Stimulated activated CD4-positive, alpha-beta T cell treated with anti-CD3 and anti-CD28 coated beads, Interleukin-1b, Interleukin-23, amount 100 ng/mL, for 1 hour (primary cell): ENCODE measurements at places on chromosomes 1 and 21.
A peak's percentile ranks its signal among the peaks of the same experiment; 100 is the strongest.

- DNase-seq = no peak
Measured at GRCh38 chr1:214314178-214314843, 33.4 kb downstream of the SMYD2 start.

GRCh38 chr1:201841265-201841912, 12.4 kb downstream of the IPO9 start:
- no peak for DNase-seq

- no peak for DNase-seq
Measured at GRCh38 chr1:17314491-17314971, 6.5 kb downstream of the PADI4 start.

- DNase-seq = no peak
Measured at GRCh38 chr1:66413136-66413837, 120.7 kb upstream of the SGIP1 start.

DNA sequence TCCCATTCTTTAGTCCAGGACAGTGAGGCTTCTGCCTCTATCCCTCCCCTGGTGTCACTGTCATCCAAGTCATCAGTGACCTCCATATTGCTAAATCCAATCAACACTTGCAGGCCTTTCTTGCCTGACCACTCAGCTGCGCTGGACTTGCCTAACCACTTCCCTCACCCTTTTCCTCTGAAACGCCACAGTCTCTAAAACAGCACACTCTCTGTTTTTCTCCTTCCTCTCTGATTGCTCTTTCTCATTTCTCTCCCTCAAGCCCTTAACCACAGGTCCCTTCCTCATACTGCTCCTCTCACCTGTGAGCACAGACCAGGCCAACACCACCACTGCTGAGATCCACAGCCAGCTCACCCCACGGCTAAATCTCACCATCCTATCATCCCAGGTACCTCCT, 17.5 kb downstream of the TAL1 start:
- DNase-seq = no peak

DNA sequence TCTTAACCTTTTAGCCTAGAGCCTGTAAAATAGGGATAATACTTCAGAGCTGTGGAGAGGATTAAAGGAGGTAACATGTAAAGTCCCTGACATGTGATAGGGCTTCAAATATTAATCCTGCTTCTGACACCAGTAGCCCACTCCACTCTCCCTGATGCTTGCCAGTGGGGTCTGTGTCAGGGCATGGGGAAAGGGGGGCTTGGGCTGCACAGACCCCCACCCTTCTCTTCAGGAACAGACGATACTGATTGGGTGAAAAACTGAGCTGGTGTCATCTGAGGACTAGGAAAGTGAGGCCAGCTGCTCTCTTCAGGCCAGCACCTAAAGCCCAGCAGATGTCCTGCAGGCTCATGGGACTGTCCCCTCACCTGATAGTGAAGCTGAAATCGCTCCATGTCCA, 27.0 kb upstream of the MEF2D start:
- no peak for DNase-seq

DNA sequence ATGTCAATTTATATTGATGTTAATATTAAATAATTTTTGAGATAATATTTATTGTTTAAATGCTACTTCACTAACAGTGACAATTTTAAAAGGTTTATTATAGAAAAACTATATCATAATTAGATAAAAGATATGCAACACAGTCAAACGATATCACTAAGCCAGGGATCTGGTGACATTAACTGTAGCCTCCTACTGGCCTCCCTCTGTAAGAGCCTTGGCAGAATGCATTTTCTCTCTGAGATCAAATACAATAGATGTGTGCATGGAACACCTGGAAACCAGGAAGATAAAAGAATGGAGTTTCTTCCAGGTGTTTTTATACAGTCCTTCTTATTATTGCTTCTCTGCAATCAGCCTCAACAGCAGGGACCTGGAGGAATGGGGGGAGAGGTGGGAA, 1762.1 kb downstream of the BRINP3 start:
- DNase-seq = no peak

DNA sequence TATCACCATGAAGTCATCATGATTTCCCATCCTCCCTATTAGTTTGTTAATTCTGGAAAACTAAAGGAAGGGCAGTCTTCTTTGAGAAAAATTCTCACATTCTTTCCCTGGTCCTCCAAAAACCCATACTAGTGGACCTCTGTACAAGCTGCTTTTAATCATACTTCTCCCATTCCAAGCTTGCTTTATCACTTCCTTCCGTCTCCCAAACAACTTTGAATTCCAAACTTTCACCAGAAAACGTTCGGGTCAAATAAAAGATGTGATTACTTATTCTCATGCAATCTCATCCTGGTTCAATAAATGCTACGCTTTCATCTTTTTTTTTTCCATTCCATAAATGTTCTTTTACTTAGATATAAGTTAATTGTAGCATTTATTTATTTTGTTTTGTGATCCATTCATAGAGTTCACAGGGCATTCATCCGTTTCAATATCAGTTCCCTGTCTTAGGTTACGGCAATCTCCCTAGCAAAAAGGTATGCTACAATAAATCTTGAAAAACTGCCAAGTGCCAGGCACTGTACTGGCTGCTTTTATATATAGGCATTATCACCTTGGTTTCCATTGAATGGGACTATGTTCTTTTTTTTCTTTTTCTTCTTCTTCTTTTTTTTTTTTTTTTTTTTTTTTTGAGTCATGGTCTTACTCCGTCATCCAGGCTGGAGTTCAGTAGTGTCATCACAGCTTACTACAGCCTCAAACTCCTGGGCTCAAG, 100.2 kb upstream of the GREM2 start:
- no peak for DNase-seq

DNA sequence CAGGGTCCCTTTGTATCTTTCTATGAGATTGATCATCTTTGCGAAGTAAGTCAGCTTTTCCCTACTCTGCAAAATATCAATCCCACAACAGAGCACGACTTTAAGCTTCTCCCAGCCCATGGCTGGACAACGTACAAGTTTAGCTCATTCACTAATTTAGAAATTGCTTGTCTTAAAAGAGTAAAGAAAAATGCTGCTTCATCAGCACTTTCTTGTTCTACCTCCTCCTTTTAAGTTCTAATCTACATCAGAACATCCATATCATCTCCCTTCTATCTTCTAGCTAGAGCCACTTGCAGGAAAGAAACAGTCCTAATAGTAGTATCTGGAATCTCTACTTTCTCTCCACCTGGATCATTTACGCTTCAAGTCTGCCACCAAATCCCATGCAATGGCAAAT, 441.2 kb upstream of the ESRRG start:
- no peak for DNase-seq

DNA sequence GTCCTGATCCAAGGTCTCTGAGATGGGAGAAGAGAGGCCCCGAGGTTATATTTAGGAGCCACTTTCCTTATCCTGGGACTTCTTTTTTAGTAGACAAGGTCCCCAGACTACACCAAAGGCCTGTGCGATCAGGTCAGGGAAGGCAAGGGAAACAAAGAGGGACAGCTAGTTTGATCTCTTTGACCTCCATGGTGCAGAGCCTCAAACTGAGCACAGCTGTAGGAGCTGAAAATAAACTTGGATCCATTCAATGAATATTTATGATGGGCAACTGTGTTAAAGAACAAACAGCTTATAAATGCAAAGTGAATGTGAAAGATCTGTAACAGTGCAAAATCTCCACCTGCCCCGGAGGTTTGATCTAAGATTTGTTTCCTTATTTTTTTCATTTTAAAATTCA, 256.6 kb downstream of the DYRK1A start:
- DNase-seq = no peak

GRCh38 chr1:52645261-52645660, 12.3 kb downstream of the SHISAL2A start:
- DNase-seq = no peak

DNA sequence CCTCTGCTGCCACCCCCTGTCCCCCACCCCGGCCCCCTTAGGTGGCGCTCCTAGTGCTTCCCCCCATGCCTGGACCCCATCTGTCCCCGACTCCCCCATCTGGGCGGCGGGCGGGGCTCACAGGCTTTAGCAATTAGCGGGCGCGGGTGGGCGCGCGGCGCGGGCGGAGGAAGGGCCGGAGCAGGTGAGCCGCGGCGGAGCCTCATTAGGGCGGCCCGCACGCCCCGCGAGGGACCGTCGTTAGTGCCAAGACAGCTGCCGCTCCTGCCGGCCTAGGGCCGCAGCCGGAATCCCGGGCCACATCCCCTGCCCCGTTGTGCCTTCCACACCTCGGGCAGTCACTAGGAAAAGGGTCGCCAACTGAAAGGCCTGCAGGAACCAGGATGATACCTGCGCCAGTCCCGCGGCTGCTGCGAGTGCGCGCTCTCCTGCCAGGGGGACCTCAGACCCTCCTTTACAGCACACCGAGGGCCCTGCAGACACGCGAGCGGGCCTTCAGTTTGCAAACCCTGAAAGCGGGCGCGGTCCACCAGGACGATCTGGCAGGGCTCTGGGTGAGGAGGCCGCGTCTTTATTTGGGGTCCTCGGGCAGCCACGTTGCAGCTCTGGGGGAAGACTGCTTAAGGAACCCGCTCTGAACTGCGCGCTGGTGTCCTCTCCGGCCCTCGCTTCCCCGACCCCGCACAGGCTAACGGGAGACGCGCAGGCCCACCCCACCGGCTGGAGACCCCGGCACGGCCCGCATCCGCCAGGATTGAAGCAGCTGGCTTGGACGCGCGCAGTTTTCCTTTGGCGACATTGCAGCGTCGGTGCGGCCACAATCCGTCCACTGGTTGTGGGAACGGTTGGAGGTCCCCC, 7.6 kb downstream of the OLIG2 start:
- DNase-seq = no peak

GRCh38 chr1:7539769-7540175, 231.3 kb upstream of the VAMP3 start:
- DNase-seq = no peak

DNA sequence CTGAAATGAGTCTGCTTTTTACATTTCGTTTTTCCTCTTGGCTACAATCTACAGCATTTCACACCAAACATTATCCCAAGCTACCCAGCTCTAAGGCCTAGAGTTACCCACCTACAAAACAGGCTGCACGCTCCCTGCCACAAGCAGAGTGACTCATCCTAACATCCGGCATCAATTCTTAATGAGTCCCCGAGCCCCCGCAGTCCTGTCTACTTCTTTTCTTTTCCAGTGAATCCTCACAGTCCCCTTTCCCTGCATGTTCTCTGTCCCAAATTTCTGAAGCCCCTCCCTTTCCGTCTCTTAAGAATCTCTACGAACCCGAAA, 650 bp downstream of the PCNX2 start:
- DNase-seq = no peak

- no peak for DNase-seq
Measured at GRCh38 chr1:199081739-199082138, 442.9 kb downstream of the PTPRC start.

GRCh38 chr1:20574686-20575540, 14.0 kb upstream of the CDA start:
- DNase-seq = peak; percentile 35

DNA sequence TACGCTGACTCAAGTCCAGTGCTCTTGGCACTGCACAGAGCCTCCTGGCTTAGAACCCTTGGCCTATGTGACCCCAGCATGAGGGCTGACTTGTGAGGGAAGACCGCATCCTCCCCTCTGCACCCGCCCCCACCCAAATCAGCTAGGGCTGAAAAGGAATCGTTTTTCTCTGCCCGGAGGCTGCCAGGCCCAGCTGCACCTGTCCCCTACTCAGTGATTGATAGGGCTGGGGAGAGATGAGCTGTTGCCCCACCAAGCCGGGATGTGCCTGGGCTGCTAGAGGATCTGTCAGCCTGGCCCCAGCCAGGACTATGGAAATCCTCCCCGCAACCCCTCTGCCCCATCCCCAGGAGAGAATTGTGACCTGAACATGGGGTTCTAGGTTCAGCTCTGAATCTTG, 20.6 kb downstream of the MYOG start:
- DNase-seq = no peak

DNA sequence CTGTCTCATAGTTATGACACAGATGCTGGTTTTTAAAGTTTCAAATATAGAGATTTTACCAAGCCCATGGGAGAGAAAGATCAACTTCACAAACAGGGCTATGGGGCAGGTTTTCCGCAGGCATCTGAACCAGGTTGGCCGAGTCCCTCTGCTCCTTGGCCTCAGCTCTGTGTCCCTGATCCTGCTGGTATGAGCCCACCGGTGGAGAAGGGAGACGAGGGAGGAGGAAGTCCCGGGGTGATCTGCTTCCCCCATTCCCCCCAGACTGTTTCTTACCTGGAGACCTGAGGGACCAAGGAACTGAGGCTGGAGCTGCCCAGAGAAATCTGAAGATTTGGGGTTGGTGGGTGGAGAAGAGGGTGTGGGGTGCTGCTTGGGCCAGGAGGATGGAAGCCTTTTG, 28.9 kb upstream of the BTG2 start:
- no peak for DNase-seq

DNA sequence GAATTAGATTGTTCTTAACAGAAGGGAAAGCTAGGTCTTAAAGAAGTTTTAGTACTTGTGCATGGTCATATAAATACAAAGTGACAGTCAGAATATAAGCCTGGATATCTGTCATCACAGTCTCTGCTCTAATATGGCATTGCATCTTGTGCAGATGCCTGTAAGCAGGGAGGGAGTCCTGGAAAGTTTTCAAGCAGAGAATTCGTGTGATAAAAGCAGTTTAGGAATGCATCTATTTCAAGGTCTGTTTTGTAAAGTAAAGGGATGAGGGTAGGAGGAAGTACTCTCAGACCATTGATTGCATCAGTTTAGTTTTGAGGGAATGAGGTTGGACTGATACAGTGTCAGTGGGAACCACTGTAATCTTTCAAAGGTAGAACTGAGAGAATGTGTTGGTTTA, 30.6 kb downstream of the IARS2 start:
- DNase-seq = no peak

- DNase-seq = no peak
Measured at GRCh38 chr1:31460027-31460426, 47.0 kb downstream of the SERINC2 start.

DNA sequence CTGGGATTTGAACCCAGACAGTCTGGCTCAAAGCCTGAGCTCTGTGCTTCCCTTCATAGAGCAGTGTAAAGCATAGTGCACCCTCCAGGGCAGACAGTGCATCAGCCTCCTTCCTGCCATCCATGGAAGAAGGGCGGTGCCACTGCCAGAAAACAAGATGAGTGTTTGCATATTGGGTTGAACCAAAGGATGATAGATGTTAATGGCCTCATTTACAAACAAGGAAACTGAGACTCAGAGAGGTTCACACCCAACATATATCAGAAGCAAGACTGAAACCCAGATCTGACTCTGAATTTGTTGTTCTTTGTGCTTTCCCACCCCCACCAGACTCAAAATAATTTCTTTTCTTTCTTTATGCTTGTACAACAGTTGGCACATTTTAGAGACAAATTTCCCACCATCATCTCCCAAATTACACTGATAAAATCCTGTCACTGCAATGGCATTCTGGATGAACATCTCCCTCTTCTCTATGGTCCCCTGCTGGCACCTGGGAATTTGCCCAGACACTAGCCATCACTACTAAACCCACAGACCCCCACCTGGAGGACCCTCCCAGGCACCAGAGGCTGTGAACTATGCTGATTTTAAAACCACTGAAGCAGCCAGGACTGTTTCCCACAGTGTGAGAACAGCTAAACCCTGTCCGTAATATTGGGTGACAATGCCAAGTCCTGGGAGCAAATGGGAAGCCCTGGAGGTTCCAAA, 45.4 kb upstream of the MPZL1 start:
- no peak for DNase-seq

DNA sequence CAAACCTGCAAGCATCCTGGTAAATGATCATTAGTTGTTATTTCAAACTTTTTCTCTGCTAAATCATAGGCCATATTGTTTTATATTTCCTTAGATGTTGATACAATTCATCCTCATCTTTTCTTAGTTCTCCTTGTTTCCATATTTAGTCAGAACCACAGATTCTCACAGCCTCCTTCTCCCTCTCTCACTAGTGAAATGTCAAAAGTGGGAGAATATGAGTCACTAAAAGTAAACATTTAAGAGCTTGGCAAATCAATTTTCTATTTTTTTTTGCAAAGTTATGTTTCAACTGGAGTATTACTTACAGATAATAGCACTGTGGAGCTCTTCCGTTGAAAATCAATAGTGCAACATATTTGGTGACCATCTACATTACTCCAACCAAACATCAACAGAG, 308.8 kb downstream of the COL11A1 start:
- no peak for DNase-seq
